ENCODE measurements at places on chromosomes 6 and 20. TPM values are rescaled to one million over a fixed set of nuclear protein-coding genes. Genes with fewer than 3 reads are reported as not detected.

ZNF391 gene
- 5.4 TPM for total RNA-seq

ABHD12 gene
- total RNA-seq, result 61.5 TPM

MED23 gene
- total RNA-seq, result 27.4 TPM

ATP6V1G2 gene
- total RNA-seq, result 1.2 TPM

GDAP1L1 gene
- not detected for total RNA-seq

EFCAB8 gene
- 0.13 TPM for total RNA-seq

Measured in kidney (tissue), 22 donors.